Osteocyte (in vitro differentiated cells): ENCODE measurements at places on chromosomes 5 and 9. TPM values are rescaled to one million over a fixed set of nuclear protein-coding genes. Genes with fewer than 3 reads are reported as not detected.

DNA sequence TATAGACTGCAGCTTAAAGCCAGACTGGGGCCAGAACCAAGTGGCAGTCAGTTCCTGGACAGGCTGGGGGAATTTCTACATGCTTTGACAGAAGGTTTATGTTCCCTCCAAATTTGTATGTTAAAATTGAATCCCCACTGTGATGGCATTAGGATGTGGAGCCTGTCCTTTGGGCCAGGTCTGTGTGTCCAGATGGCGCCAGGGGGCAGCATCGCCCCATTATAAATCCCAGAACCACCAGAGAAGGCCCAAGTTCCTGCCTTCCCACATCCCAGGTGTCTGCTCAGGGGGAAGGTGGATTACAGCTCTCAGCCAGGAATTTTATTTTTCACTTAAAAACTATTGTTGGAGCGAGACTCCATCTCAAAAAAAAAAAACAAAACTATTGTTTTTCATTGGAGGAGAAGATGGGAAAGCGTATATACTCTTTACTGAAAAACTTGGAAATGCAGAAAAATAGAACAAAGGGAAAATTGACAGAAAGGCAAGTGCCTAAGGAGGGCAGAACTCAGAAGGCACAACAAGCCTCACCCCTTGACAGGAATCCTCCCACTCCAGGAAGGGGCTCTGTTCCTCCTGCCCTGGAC, 5.0 kb downstream of the IL3 start:
- no peak for DNase-seq

- DNase-seq, result no peak
These were observed 130.3 kb downstream of the SLC12A2 start for GRCh38 chr5:128213833-128214232.

GRCh38 chr9:12764150-12764549, 10.7 kb upstream of the LURAP1L start:
- no peak for DNase-seq

DNA sequence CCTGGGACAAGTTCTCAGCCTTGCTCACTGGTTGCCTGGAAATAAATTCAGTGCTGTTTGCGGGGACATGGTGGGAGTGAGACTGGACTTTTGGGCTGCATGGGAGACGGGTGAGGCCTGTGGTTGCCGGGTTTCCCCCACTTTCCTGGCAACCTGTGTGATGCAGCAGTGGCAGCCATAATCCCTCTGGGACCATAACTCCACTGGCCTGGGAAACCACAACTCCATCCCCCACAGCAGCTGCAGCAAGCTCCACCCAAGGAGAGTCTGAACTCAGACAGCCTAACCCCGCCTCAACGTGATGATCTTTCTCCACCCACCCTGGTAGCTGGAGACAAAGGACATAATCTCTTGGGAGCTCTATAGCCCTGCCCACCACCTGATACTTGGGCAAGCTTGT, 349.9 kb downstream of the PIK3R1 start:
- DNase-seq, result no peak

INSL4 gene
- not detected in 2 replicates for total RNA-seq
